ENCODE measurements at places on chromosomes 7 and 10.

DNA sequence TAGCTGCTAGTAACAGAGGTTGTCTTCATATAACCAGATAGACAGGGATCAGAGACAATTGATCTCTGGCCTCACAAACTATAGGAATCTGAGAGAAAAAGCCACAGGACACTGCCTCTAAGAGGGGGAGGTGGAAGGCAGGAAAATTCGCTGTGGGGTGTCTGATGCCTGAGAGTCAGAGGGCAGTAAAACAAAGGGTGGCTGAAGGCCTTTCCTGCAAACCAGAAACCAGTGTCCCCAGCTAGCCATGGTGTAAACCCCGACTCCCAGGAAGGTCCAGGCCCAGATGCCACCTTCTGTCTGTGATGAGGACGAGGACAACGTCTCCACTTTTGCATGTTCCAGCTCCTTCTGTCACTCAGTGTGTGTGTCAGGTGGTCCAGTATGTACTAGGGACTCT is 215.1 kb downstream of the ADARB2 start:
- DNase-seq, result no peak

DNA sequence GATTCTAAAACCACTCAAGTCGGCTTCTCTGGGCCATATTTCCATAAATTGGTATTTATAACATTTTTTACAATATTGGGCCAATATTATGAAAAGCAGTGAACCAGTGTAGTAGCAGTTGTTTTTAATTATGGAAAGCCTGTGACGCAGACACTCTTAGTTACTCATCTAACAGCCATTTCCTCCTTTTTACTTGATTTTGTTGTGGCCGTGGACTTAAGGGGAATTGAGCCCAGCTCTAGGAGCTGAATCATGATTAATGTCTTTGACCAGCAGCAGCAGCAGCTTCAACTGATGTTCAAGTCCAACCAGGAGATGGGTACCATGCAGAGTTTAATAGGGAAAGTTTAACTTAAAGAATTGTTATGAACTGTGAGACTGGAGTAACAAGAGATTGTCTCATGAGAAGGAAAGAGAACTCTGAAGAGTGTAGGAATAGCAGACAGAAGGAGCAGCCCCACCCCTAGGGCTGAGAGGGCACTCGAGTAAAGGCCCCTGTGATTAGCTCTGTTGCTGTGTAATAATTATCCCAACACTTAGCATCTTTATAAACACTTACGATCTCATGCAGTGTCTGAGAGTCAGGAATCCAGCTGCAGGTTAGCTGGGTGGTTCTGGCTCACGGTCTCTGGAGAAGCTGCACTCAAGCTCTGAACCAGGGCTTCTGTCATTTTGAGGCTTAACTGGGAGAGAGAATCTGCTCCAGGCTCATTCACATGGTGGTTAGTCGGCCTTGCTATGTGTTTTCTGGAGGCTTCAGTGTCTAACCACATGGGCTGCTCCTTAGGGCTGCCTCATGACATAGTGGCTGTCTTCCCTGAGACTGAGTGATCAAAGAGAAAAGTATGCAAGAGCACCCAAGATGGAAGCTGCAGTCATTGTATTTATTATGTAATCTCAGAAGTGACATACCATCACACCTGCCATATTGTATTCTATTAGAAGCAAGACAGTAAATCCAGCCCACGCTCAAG is 4.6 kb downstream of the LANCL2 start:
- DNase-seq, result no peak

DNA sequence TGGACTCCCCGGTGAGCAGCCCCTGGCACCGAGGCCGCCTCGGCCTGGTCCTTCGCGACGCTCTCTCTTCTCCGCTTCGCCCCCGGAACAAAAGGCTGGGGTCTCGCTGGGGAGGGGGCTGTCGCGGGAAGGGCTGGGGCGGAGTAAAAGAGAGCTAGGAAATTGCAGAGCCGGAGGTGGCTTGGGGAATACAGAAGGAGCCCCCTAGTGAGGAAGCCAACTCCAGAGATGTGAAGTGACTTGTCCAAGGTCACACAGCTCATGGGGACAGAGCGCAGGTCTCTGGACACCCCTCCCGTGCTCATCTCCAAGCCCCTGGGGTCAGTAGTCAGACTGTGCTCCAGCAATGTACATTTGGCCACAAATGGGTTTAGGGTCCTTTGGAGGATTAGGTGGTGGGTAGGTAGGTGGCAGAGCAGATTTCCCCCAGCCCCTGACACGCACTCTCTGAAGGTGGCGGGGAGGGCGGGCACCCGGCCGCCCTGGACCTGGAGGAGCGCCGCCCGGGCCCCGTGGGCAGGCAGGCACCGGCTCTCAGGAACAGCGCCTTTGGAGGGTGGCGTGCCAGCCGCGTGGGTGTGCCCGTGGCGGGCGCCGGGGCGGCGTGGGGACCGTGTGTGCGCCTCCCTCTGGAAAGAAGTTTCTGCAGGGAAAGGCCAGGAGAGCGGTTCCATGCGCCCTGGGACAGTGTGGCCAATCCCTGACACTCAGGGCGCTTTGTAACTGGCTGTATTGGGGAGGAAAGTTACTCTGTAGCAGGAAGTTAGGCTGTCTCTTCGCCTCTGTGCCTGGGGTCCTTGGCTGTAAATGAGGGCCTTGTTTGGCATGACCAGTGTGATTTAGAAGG is 910 bp downstream of the WIPF3 start:
- DNase-seq, result no peak

- no peak for DNase-seq
Observed at GRCh38 chr7:155007947-155008346, 5.0 kb upstream of the PAXIP1 start.

DNA sequence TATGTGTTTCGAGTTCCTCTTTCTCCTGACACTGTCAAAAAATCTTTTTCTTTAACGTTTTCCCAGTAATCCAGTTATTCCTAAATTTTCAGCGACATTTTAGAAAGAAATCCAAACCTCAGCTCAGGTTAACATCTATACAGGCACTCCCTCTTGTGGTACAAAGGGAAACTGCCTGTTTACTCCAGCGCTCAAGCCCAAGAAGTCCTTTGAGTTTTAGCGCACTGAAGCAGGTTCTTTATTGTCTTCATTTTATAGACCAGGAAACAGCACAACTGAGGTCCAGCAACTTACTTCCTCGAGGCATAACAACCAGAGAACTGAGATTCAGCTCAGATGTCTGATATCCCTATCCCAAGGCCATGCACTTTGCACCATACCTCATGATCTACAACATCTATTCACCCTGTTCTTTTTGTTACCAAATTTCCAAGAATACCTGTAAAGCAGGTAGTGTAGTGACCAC is 287.2 kb upstream of the MKLN1 start:
- DNase-seq, result peak; percentile 60

DNA sequence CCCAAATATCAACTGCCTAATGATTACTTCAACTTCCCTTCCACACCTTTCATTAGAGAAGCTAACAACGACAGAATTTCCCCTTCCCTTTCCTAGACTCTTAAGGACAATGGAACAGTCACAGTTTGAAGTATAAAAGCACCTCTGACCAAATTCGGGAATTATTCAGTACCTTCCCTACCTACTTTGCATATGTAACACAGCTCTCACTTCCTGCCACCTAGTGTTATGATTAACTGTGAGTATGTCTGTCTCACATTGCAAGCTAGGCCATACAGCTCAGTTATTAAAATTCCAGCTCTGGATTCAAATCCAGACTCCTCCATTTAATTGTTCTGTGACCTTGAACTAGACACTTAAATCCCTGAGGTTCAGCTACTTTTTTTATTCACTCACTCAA is 44.8 kb upstream of the HPSE2 start:
- no peak for DNase-seq

DNA sequence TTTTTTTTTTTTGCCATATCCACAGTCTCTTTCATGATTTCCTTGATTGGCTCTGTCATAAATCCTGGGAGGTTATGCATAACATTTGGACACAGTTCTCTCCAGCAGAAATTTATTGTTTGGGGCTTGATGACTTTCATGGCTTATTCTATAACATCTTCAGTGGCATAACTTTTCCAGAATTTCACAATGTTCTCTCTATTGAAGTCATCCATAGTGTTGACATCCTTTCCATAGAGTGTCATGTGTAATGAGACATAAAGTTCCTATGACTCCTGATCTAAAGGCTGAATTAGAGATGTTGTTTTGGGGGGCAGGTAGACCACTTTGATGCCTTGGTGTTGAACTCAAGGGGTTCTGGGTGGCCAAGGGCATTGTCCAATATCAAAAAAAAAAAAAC is 36.7 kb upstream of the STK17A start:
- no peak for DNase-seq

GRCh38 chr7:85664341-85664740 is 477.5 kb upstream of the SEMA3D start:
- DNase-seq, result no peak

GRCh38 chr10:114070710-114071109 is 27.0 kb downstream of the ADRB1 start:
- no peak for DNase-seq

DNA sequence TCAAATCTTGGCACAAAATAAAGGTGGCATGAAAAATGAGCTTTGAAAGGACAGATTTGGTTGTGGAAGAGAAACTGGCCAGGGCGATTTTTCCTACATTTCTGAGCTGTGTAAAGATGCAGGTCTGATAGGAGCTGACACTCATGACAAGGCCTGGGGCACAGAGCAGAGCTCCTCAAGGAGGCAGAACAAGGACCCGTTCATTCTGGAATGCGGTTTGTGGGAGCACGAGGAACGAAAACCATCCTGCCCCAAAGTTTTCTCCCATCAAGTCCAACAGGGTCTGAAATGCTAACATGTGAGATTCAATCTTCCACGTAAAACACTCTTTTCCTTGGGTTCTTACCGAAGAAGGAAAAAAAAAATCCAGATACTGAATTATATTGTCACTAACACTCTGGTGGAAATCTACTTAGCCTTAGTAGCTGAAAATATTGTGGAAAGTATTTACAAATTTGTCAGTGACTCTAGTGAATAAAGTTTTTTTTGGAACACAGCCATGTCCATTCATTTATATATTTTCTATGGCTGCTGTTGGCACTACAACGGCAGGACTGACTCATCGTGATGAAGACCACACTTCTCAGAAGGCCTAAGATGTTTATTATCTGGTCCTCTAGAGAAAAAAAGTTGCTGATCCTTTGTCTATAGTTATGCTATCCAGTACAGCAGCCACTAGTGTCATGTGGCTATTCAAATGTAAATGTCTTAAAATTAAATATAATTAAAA is 215.7 kb downstream of the BAMBI start:
- no peak for DNase-seq

GRCh38 chr7:37570145-37570544 is 113.4 kb upstream of the GPR141 start:
- no peak for DNase-seq

GRCh38 chr10:94578790-94579189 is 33.2 kb downstream of the HELLS start:
- DNase-seq, result no peak

GRCh38 chr10:68869623-68870022 is 31.5 kb upstream of the DDX50 start:
- DNase-seq, result no peak

DNA sequence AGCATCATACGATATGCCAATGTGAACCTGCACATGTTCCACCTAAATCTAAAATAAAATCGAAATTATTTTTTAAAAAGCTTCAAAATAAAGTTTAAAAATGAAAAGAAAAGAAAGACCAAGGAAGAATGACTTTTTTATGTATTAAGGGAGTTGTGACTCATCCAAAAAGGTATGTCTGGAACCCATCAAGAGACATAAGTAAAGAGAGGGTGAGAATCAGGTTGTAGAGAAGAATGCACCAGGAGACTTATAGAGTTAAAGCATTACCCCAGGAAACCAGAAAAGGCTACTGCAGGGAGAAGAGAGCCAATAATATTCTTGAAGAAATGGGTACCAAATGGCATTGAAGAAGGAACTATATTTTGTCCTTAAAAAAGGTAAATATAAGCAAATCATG is 69.8 kb downstream of the CTTNBP2 start:
- DNase-seq, result no peak

- DNase-seq, result no peak
Observed at GRCh38 chr10:29434111-29434510, 145.2 kb downstream of the LYZL1 start.

GRCh38 chr10:6794441-6794840 is 214.4 kb upstream of the PRKCQ start:
- no peak for DNase-seq

DNA sequence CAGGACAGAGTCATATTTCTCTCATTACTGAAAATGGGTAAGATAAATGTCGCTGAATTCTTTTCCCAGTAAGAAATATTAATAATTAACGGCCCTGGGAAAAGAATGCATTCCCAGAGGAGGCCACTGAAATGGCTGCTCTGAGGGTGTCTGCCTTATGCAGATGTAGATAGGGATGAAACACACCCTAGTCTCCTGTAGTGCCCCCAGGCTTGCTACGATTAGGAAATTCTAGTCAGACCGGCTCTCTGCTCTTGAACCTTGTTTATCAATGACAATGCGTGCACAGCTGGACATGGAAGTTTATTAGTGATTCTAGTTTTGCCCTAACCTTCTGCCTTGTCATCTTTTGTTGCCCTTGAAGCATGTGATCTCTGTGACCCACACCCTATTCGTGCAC is 291.1 kb downstream of the ZNF248 start:
- no peak for DNase-seq

DNA sequence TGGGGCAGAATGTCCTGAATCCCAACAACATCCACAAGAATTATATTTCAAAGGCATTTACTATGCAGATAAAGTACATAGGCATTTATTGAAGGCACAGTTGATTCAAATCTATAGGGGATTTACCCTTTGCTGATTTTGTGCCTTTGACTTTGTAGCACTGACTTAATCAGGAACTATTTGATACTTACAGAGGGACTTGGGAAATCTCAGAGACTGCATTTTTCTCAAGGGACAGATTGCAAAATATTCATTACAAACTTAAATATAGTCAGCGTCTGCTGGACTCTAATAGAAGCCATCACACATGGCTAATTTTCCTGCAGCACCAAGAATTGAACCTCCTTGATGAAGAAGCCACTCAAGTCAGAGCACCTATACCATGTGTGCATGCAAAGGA is 44.9 kb downstream of the FAS start:
- no peak for DNase-seq

DNA sequence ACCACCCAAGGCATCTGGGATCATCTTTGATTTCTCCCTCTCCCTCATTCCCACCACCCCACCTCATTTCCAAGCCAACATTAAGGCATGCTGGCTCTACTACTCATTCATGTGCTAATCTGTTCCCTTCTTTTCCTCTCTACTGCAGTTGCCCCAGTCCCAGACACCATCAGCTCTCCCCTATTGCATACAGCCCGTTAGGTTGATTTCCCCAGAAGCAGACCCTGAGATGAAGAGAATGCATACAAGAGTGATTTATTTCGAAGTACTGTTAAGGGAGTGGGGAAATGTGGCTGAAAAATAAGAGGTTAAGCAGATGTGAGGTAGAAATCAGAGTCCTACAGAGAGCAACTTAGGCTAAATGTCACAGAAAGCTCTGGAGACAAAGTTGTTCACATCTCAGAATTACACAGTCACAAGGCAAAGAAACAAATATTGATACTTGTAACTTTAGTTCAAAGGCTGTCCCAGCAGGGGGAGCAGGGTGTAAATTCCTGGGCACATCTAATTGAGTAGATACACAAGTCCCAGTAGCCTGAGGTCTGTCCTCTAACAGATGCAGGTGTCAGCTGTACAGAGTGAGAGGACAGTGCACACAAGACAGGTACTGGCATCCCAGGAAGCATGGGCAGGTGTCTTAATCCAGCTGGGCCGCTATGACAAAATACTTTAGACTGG is 20.9 kb downstream of the AKR1D1 start:
- no peak for DNase-seq
